ENCODE measurements at places on chromosomes 7 and 10. TPM values are rescaled to one million over a fixed set of nuclear protein-coding genes. Genes with fewer than 3 reads are reported as not detected.

Gene CYP3A5
- not detected for total RNA-seq

Gene KCP
- total RNA-seq = not detected

Gene CREB5
- 8.3 TPM for total RNA-seq

Gene AGR2
- total RNA-seq = not detected
